ENCODE measurements at places on chromosomes 11 and 22.

DNA sequence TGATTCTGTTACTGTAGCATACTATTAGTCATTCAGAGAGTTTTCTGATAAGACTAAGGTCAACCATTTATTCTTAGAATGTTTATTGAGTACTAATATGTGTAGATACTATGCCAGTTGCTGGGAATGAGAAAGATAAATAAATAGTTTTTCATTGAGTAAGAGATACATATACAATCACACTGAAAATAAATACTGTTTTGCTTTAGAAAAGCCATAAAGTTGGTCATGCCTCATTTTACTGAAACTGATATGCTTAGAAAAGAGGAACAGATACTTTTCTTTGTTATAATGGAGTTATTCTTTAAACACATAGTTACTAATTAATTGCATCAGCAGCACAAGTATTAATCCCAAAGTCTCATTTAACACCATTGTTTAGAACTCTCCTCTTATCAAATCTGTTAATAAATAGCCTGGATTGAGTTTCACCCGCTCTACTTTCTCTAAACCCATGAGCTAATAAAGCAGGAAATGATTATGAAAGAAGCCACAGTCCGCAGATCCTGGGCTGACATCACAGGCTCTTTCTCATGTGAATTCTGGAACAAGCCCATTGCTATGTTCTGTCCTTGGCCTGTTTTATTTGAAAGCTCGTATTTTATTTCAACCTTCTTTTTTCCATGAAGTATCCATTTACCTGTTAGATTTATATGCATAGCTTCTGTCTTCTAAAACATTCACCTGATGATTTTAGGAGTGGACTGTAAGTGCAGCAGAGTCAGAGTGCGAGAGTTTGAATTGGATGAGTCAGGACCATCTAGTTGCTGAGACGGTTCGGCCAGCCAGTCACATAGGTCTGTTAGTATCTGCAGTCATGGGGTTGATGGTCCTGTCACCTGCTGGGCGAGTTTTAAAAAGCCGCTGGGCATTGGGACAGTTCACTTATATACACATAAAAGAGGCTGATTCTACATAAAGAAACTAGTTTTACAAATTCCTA is 35.5 kb downstream of the PIWIL4 start:
- no peak for DNase-seq

- no peak for DNase-seq
Measured at GRCh38 chr11:129855086-129855485, 39.4 kb downstream of the TMEM45B start.

DNA sequence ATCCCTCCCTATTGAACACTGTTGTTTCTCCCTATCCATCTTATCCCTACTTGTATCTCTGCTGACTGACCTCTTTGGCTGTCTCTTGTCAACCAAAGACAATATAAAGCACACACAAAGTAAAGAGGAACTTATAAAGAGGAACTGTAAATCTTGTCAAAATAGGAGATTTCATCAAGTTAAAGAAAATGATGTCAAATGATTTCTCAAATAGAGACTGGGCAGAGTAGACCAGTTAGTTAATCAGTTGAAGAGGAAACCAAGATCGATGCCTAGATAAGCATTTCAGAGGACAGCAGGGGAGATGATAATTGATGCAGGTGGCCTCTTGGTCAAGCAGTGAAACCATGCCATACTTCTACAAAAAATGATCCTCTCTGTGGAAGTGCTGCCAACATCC is 22.7 kb downstream of the KCNQ1OT1 start:
- DNase-seq: no peak

- DNase-seq: no peak
Measured at GRCh38 chr11:44729713-44730112, 3.0 kb downstream of the TSPAN18 start.

- no peak for DNase-seq
Measured at GRCh38 chr11:123570939-123571580, 83.4 kb downstream of the SCN3B start.

DNA sequence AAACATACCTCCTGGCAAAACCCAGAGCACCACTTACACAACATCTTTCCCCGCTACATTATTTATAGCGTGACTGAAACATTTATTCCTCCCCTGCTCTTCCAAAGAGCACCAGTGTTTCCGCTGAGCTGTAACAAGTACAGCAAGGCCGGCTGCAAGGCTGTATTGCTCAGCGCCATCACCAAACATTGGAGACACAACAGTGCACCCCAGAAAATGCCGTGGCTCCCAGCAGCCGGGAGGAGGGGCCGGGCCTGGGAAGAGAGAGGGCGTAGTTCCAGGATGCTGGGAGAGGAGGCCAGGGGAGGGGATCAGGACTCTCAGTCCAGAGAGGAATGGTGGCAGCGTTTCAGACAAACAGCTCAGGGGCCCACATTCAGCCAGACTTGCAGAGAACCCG is 133.2 kb downstream of the DSCAML1 start:
- no peak for DNase-seq

- DNase-seq: no peak
Measured at GRCh38 chr11:58787903-58788302, 56.2 kb upstream of the GLYAT start.

DNA sequence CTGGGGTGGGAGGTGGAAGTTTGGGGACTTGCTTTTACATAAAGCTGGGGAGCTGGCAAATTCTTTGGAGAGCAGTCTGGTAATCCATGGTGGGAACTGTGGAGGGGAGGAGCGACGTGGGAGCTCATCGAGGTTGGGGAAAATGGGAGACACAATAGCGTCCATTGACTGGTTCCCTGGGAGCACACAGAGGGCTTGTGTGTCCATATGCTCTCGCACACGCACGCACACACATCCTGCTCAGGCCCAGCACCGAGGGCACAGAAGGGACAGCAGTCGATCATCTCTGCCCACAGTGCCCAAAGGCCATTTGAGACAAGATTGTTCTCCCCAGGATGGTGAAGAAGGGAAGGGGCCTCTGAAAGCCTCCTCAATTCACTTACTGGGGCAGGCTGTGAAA is 53.7 kb downstream of the FBXO7 start:
- no peak for DNase-seq

- DNase-seq: no peak
Measured at GRCh38 chr11:66473167-66473566, 6.5 kb downstream of the PELI3 start.

DNA sequence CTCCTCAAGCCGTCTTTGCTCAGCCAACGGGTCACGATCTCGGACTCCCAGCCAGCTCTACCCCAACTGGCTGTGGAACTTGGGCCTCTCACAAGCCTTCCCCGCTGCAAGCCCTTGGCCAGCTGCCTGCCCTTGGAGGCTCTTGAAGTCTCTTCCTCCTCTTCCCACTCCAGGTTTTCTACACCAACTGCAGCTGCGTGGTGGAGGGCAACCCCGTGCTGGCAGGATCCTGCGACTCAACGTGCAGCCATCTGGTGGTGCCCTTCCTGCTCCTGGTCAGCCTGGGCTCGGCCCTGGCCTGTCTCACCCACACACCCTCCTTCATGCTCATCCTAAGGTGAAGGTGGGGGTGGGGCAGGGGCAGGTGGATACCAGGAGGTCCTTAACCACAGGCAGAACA is 40.5 kb upstream of the TPBGL start:
- DNase-seq: no peak

DNA sequence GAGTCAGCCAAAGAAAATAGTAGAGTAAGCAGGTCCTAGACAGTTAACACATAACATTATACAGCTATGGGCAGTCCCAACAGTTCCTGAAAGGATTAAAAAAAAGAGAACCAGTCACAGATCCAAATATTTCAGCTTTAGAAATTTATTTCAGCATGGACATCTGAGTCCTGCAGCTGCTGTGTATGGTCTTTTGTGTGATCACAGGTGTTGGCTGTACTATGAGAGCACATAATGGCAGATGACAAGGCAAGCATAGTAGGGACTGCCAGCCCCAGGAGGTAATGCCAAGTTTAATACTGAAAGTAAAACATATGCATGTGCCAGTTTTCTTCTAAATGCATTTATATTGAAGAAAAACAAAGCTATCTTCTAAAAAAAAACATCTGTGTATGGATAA is 158.1 kb downstream of the GRIA4 start:
- no peak for DNase-seq

DNA sequence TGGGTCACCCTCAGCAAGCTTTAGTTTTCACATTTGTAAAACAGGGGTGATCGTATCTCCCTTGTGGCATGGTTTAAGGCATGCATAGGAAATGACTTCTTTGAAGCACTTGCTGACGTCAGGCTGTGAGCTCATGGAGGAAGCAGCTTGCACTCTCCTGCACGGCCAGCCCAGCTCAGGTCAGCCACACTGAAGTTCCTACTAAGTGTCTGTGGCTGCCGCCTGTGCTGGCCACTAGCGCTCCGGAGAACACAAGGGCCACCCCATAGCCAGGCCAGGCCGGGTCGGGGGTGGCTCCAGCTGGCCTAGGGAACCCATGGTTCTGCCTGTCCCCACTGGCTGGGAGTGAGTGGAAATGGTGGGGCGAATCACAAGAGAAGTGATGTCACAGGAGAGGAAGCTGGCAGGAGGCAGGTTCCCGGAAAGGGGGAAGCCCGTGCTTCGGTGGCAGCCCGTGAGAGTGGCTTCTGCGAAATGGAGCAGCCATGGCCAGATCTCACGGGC is 28.2 kb downstream of the KCTD17 start:
- peak; percentile 70 for DNase-seq

- DNase-seq: no peak
Measured at GRCh38 chr11:130872102-130872501, 44.2 kb downstream of the SNX19 start.

- no peak for DNase-seq
Measured at GRCh38 chr11:13927481-13927880, 35.0 kb upstream of the SPON1 start.

DNA sequence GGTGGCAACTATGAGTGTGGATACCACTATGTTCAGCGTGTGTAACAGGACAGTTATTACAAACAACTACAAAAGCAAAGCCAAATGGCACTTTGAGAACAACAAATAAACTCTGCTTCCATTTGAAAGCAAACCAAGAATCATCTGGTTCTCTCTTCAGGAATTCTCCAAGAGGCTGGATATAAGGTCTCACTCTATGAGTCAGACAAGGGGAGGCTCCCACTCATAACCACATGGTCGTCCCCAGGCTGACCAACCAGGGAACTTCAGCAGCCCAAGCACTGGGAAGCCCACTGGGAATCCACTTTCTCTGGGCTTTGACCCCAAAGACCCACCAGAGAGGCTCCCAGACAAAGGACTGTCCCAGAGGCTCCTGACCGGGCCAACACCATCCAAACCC is 35.3 kb downstream of the DGCR2 start:
- no peak for DNase-seq

GRCh38 chr11:70756756-70757155 is 358.4 kb downstream of the CTTN start:
- no peak for DNase-seq

DNA sequence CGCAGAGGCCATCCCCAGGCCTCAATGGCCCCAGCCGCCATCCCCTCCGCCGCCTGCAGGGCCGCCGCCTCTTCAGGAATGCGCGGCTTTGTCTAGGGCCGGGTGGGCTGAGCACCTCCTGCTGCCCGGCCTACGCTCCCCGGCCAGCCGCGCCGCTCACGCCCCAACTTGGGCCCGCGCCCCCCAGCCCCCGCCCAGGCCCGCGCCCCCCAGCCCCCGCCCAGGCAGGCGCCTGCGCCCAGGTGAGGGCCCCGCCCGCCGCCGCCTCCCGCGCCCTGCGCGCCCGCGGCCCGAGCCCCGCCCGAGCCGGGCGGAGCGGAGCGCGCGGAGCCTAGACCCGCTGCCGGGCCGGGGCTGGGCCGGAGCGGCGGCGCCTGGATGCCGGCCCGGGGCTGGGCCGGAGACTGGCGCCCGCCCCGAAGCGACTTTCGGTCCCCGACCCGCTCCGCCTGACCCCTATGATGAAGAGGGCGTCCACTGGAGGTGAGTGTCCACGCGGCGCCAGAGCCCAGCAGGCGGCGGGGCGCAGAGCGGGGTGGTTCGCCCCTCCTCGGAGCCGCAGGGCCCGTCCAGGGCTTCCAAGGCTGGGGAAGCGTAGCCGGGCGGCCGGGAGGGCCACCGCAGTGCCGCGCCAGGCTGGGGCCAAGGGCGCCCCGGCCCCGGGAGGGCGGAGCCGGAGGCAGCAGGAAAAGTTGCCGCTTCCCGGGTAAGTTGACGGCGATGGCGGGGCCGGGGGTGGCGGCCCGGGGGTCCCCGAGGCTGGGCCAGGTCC is 34.3 kb upstream of the PRODH start:
- DNase-seq: no peak

GRCh38 chr22:24952837-24953383 is 394 bp downstream of the KIAA1671 start:
- no peak for DNase-seq

DNA sequence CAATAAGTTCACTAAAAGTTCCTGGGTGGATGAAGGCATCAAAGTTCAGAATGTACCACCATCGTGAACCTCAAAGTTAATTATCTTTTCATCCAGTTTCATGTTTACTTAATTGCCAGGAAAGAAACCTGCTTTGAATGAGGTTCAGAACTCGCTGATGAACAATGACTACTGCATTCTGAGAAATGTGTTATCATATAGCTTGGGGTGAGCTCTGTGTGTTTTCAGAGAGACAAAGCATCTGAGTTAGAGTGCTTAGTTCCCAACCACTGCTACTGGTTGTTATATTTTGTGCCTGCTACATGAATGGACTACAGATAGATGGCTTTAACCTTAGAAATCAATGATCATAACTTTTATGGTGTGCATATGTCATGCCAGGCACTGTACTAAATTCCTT is 1131.0 kb downstream of the DLG2 start:
- no peak for DNase-seq

- no peak for DNase-seq
Measured at GRCh38 chr11:88119561-88119960, 55.7 kb downstream of the RAB38 start.

DNA sequence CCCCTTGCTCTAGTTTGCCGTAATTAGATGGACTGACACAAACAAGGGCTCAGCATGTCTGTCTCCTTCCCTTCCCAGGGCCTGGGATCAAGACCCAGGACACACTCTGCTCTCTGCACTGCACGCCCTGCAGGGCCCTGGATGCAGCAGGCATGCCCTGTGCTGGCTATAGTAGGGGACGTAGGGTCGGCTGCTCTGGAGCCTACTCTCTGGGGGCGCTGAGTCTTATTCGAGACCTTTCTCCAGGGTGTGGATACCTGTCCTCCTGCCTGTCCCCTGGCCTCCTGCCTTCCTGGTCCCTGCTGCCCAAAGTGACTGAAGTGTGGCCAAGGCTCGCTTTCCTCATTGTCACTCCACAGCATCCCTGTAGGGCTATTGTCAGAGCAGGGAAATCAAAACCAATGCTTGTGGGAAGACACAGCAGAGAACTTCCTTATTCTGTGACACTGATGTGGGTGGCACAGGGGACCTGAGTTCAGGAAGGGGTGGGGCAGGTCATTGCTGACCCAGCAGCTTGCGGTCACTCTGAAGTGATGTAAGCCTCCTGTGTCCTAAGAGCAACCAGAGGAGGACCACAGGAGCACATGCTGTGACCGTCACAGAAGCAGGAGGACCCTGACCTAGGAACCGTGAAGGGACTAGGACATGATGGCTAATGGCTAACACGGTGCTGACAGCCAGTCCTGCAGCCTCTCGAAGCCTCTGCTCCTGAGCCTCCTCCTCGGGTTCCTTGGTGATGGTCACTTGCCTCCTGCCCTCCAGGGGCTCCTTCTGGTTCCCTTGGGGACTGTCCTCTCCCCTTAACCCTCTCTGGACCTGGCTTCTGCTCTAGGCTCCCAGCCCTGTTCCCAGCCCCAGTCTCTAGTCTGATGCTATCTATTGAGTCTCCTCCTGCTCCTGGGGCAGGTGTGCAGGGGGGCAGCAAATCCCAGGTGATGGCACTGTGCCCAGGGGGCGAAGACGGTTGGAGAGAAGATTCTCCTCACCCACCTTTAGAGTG is 10.3 kb downstream of the APOBEC3A start:
- no peak for DNase-seq

GRCh38 chr11:70618431-70619101 is 220.2 kb downstream of the CTTN start:
- DNase-seq: no peak

- no peak for DNase-seq
Measured at GRCh38 chr11:28250192-28250591, 142.0 kb downstream of the METTL15 start.

Measured in activated CD4-positive, alpha-beta T cell treated with anti-CD3 and anti-CD28 coated beads for 1 hour (primary cell).